Ureter (tissue), 1 donor: ENCODE measurements at places on chromosomes 11 and 22.

GRCh38 chr11:118619444-118620197 lies 12.2 kb downstream of the PHLDB1 start:
- DNase-seq, result no peak

DNA sequence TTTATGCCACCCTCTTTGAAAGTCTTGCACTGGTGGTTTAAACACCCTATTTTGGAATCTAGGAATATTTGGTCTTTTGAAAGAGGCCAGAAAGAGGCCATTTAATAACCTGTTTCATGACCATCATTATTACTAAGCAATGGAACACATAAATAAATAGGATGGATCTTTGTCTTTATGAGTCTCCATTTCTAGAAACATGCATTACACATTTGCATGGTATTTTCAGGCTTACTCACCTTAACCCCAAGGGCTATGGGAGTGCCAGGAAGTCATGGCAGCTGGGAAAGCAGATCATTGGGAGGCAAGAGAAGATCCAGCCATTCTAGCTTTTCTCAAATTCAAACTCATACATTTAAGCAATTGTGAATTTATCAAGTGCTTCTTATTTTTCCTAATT lies 185.8 kb upstream of the POU2AF2 start:
- DNase-seq, result no peak

DNA sequence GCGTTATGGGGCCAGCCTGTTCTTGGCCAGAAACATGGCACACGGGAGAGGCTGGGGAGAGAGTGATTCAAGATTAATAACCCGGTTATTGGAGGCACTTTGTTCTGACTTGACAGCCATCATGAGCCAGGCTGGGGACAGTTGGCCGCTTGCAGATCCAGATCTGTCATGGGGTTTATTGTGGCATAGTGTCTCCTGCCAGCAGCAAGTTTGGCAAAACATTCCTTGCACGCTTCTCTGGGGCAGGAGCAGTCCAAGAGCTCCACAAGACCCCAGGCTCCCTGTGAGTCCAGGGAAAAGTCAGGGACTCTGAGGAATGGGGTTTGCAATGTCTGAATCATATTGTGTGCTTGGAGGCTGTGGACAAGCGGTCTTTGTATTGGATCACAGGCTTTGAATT lies 270.4 kb downstream of the MIAT start:
- DNase-seq, result no peak

- no peak for DNase-seq
Observed at GRCh38 chr22:30994960-30995359, 25.9 kb downstream of the TUG1 start.

- no peak for DNase-seq
Observed at GRCh38 chr11:12139144-12139881, 28.9 kb downstream of the MICAL2 start.

DNA sequence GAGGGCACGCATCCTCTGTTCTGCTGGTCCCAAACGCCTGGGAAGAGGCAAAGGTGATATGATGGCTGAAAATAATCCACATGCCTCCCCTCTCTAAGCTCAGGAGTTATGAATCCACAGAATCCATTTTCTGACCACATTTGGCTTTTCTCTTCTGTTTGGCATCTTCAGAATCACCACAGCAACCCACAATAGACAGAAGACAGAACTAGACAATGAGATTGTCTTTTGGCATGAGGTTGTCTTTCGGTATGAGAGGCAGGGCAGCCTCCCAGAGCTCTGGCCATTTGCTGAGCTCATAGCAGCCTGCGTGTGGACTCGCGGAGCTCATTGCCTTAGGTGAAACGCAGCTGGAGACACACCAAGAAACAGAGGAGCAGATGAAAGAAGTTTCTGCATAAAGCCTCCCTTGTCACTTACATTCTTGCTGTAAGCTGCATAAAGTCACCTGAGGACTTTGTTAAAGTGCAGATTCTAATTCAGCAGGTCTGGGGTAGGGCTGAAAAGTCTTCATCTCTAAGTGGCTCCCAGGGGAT lies 868.0 kb downstream of the NTM start:
- no peak for DNase-seq

DNA sequence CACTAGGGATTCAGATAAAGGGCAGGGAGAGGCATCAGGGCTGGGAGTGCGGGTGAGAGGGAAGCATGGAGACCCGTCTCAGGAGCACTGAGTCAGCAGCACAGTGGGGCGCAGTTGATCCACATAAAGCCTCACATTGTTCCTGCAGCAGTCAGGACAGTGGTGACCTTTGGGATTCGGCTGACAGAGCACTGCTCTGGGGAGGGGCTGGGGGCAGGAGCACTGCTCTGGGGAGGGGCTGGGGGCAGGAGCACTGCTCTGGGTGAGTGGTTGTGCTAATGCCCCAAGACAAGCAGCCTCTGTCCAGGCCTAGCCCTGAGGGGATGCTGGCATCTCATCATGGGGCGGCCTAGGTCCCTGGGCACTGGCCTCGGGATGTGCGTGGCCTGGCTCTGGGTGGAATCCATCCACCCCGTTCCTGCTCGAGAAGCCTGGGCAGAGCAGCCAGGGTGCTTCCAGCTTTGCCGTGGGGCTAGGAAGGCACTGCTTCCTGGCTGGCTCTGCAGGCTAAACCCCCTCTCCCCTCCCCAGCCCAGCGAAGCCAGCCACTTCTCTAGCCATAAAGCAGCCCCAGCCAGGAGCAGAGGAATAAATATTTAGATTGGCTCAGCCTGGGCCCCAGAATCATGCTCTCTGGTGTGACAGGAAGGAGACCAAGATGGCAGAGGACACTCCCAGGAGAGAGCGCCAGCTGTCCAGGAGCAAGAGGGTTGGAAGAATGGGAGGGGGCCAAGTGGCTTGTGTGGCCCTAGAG lies 7.3 kb downstream of the OAF start:
- DNase-seq, result no peak
